ENCODE measurements at places on chromosomes 2 and 18.

DNA sequence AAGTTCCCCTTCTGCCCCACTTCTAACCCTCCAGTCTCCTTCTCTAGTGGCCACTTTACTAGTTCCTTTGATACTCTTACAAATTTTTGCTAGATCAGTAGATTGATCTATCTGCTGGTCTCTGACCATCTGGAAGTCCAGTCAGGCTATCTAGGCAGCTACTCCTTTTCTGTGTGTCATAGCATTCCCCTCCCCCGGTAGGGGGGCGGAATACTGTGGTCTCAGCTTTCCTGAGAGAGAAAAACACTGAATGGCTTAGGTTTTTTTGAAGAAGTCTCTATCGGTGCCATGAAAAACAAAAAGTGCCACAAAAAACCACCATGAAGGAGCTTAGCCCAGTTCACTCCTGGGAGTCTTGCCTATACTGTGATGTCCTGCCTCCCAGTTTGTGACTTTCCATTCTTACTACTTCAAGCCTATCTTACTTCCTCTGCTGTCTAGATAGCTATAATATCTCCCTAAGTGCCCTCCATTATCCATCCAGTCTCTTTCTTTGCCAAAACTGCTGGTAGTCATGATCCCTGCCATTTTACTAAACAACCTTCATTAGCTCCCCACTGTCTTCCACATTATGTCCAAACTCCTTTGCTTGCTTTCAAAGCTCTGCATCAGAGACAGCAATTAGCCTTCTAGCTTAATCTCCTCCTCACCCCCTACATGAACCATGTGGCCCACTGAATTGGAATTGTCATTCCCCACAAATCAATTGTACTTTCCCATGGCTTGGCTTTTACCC lies 29.9 kb downstream of the TPGS2 start:
- ATAC-seq: no peak

GRCh38 chr2:102239344-102239743 lies 52.5 kb downstream of the IL1RL2 start:
- no peak for ATAC-seq

- no peak for ATAC-seq
Observed at GRCh38 chr2:57397550-57398360, 648.9 kb upstream of the VRK2 start.

DNA sequence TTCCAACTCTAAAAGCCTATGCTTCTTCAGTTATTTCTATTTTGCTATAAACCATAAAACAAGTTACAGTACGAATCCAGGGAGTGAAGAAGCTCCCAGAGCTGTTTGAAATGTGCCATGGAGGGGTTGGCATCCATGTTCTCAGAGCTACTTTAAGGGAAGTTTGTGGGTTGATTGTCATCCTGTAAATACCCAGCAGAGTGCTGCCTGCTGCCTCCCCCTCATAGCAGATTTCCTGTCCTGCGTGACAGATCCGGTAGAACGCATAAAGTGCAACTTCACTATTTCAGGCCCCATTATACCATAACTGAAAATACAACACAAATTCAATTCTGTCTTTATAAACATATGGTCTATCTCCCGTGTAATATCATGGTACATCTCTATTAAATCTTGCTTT lies 114.4 kb downstream of the CTNNA2 start:
- ATAC-seq: no peak

DNA sequence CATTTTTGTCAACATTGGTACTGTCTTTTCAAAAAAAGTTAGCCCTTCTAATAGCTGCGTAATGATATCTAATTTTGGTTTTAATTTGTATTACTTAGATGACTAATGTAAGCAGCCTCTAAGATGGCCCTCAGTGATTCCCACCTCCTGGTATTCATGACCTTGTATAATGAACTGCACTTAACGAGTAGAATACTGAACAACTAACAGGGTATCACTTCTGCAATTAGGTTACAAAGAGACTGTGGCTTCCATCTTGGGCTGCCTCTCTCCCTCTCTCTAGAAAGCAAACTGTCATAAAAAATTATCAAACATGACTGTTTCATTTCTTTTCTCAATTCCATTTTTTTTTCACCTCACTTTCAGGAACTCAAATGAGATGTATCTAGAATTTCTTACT lies 120.9 kb downstream of the RNF152 start:
- ATAC-seq: no peak

DNA sequence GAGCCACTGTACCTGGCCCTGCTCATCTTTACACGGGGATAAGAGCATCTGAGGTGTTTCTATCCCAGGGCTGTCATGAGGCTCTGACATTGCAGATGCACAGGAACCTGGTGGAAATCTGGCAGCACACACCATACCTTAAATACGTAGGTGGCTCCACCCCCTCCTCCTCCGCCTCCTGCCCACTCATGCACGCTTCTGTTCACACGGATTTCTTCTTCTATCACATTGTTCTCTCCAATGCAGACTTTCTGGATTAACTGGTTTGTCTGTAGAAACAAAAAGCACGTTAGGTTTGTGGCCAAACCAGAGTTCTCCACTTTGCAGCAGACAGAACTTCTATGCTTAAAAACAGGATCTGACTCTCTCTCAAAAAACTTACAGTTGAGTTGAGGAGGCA lies 118.2 kb downstream of the CLIP4 start:
- ATAC-seq: no peak

DNA sequence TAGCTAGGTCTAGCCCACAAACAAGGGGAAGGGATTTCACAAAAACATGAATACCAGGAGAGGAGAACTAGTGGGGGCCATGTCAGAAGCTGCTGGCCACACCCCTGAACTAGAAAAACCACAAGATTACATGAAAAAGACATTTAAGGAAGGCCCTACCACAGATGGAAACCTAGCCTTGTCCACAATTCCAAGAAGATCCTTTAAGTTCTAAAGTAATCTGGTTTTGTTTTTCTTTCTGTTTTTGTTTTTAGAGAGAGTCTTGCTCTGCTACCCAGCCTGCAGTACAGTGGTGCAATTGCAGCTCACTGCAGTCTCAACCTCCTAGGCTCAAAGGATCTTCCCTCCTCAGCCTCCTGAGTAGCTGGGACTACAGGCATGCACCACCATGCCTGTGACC lies 34.2 kb upstream of the CAB39 start:
- ATAC-seq: peak; percentile 30

- no peak for ATAC-seq
Observed at GRCh38 chr2:157421331-157421944, 22.5 kb downstream of the CYTIP start.

GRCh38 chr2:105737980-105738657 lies 6.6 kb upstream of the NCK2 start:
- ATAC-seq: peak; percentile 81

GRCh38 chr2:43082111-43082894 lies 144.1 kb downstream of the ZFP36L2 start:
- ATAC-seq: no peak

GRCh38 chr2:193867454-193867853 lies 1672.7 kb upstream of the TMEFF2 start:
- ATAC-seq: no peak

GRCh38 chr2:226673314-226673723 lies 126.3 kb downstream of the IRS1 start:
- no peak for ATAC-seq

GRCh38 chr2:206068207-206068606 lies 17.8 kb downstream of the INO80D start:
- ATAC-seq: no peak

DNA sequence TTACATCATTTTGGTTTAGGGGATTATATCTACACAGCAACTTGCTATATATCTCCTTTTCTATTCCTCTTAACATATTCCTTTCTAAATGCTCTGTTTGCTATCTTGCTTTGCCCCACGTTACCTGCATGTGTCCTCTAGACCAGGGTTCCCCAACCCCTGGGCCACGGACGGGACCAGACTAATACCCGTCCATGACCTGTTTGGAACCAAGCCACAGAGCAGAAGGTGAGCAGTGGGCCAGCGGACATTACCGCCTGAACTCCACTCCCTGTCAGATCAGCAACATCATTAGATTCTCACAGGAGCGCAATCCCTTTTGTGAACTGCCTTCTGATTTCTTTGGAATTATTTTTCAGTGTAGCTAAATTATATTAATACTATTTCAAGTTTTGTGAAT lies 66.7 kb downstream of the KCMF1 start:
- ATAC-seq: no peak

DNA sequence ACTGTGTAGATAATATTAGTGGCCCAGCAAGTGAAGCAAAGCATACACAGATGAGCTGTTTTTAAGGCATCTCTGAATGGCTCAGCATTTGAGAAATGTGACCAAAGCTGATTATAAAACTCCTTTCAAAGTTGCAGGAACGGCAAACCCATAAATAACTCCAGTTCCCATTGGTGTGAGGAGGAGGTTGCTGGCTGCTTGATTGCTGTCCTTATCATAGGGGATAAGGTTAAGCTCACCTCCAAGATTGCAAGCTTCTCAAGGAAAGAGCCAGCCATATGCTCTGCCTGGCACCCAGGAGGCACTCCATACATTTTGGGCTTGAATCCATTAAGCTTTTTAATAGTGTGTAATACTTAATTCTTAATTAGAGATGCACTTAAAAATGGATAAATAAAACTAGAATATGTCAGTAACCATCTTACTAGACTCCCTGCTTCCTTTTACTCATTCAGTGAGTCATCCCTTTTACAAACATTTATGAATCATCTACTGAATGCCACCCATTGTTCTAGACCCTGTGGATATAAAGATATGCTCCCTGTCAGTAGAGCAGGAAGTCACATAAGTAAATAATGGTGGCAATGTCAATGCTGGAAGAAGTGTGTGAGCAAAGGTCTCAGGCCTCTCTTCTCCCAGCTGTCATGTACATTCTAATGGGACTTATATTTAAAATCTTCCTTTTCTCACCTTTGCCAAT lies 99.3 kb downstream of the SPATS2L start:
- peak; percentile 97 for ATAC-seq

DNA sequence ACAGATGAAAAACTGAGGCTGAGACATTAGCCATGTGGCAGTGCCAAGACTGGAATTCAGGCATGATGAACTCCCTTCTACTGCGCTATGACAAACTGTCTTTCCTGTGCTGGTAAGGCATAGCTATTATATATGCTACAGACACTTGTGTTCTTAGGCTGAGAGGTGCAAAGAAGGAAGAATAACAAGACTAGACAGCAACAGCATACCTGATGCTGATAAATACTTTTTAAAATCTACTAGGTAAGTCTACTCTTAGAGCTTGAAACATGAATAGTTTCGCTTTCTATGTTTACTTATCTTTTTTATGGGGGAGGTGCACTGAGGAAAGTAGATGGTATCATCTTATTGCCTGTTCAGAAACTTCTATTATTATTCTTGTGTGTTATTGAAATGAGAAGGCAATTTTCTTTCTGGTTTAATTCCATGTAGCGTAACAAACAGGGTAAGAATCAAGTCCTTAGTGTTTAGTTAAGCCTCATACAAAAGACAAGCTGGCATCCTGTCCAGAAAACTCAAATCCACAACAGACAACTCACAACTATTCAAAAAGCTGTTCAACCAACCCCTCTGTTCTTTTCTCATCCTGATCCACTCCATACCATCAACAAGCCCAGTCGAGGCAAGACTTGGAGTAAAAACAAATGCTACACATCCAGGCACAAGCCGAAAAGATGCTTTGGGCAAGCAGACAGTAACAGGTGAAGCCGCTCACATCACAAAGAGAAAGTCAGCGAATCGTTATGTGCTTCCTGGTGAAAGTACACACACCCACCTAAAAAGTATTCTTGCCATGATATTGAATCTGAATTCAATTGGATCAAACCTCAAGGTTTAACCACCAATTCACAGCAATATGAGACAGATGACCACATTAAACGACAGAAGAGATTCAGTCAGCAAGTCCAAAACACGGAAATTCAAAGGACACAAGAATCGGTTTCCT lies 1.5 kb downstream of the TTC32 start:
- ATAC-seq: peak; percentile 18

DNA sequence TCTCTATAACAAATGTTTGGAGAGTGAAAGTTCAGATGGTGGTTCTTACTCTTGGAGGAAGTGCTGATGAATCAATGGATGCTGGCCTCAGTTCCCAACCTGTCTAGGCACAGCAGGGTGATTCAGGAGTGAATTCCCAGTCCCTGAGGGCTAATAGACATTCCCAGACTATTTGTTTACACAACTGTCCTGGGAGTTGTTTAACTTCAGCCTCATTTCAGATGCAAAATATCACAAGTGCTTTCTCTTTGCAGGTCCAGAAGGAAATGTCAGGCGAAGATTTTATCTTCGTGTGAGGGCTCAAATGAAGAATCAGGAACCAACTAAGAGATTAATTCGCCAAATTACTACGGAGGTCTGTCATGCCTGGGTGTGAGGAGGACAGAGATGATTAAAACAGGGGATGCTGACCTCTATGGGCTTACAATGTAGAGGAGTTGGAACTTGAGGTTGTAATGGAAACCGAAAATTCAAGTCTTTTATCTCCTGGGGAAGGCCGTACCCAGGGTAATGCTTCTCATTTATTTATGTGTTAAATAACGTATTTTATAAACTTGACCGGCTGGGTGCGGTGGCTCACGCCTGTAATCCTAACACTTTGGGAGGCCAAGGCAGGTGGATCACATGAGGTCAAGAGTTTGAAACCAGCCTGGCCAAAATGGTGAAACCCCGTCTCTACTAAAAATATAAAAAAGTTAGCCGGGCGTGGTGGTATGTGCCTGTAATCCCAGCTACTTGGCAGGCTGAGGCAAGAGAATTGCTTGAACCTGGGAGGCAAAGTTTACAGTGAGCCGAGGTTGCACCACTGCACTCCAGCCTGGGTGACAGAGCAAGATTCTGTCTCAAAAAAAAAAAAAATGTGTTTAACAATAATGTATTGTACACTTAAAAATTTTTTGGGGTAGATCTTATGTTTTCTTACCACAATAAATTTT lies 38.7 kb upstream of the SLC1A4 start:
- ATAC-seq: no peak

DNA sequence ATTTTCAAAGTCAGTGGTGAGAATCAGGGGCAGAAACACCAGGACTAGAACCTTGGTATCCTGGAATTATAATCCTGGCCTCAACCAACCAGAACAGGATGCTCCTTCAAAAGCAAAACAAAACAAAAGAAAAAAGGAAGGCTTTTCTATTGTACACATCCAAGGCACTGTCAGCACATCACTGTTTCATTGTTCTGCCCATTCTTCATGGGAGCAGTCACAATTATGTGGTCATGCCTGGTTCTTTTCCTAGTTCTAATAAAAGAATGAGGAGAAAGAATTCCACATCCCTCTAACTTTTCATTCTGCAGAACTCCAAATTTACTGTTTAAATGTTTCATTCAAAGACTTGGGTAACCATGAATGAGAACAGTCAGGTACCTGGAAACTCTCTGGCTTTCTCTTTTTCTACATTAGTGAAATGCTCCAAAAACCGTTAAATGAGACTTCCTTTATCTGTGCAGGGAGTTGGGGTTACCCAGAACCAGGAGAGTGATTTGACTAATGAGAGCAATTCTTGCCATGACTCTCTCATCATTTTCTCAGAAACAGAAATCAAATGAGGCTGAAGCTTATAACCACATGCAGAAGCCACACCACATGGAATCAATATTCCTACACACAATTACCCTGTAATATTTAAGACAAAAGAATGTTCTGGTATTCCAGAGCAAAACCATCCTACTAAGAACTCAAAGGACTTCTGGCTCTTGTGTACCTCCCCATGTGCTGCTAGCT lies 110.9 kb upstream of the CCDC150 start:
- ATAC-seq: peak; percentile 46

DNA sequence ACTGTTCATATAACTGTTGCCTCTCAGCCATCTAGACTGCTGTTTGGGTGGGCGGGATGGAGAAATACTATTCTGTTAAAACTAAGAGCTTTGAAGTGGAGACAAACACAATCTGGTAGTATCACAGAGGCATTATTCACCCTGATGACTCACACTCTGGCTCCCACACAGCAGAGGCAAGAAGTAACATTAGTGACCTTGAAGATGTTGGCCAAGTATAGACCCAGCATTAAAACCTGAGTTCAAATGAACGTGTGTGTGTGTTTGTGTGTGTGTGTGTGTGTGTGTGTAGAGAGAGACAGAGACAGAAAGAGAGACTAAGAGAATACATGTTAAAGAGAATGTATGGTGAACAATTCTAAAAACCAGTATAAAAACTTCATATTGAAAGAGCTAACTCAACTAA lies 22.5 kb upstream of the ACVR1 start:
- peak; percentile 81 for ATAC-seq

Measured in activated T-helper 17 cell treated with anti-CD3 and anti-CD28 coated beads, Interleukin-2, amount 50 U/mL, for 72 hours (primary cell).